ENCODE measurements at places on chromosomes 6 and 20.
A peak's percentile ranks its signal among the peaks of the same experiment; 100 is the strongest.

DNA sequence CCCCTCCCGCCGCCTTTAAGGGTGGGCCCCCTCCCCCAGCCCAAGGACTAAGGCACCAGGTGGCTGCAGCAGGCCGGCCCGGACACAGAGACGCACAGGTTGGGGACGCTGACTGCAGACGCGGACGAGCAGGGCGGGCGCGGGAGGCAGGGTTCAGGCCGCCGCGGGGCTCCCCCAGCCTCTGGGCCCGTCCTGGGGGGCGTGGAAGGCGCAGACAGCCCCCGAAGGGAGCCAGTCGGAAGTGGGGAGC lies 9.3 kb downstream of the DUSP15 start:
- no peak for DNase-seq

DNA sequence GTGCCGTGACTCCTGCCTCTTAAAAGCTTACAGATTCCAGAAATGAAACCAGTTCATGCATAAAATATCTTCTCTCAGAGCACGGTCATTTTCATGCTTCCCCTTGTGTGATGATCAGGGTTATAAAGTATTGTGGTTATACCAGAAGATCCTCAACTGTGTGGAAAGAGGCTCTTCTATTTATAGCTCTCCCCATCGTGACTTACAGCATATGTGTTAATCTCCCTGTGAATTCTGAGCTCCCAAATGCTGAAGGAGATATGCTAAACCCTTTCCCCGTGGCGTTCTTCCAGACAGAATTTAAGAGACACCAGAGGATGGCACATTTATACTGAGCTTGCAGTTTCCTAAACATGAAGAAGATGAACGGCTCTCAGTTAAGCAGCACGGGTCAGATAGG lies 158.8 kb downstream of the CDH26 start:
- no peak for DNase-seq

- peak; percentile 20 for DNase-seq
Measured at GRCh38 chr20:1440024-1440423, 26.6 kb downstream of the NSFL1C start.

GRCh38 chr20:20317195-20317594 lies 50.7 kb upstream of the INSM1 start:
- DNase-seq, result no peak

DNA sequence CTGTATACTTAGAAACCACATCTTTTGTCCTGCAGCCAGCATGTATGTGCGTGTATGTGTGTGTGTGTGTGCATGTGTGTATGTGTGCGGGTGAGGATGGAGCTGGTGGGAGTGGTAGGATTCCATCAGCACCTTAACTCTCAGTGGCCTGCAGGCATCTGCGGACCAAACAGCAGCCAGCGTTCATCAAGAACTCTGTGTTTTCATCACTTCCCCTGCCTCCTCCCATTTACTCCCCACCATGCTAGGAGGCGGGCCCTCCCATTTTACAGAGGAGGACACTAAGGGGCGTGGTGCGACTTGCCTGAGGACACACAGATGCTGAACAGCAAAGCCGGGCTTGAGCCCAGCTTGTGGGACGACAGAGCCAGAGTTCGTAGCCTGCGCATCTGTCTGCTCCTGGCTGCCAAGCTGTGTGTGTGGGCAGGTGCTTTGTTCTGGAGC lies 8.9 kb downstream of the VSTM2L start:
- no peak for DNase-seq

DNA sequence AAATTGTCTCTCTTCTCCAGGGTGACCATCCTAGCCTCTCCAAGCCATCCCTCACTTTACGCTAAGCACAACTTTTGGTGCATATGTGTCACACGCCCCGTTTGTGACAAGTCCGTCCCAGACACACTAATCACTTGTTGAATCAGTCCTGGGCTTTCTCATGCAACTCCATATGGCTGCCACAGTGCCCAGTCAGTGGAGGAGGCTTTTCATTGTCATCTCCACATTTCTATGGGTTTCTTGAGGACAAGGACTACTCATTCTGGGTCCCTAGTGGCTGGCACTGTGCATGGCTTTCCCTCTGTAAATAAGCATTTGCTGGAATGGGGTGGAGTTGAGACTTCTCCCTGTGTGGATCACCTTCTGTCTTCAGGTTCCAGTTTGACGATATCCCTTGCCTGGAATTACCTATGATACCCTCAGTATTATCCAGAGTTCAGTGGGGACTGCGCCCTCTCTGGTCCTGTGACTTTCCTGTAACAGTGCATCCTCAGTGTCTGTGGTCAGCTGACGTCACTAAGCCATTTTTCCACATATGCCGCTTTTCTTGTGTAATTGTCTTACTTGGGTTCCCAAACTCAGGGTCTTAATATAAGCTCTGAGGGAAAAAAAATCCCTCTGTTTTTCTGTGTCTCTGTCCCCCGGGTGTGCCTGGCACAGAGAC lies 59.8 kb upstream of the MYL9 start:
- no peak for DNase-seq

GRCh38 chr20:33450867-33451266 lies 7.3 kb upstream of the SNTA1 start:
- DNase-seq, result no peak

All from CD4-positive, alpha-beta T cell treated with Interleukin-21 for 1 hour (primary cell).